Suprapubic skin (tissue), 4 donors: ENCODE measurements at places on chromosomes 6 and 20.

DNA sequence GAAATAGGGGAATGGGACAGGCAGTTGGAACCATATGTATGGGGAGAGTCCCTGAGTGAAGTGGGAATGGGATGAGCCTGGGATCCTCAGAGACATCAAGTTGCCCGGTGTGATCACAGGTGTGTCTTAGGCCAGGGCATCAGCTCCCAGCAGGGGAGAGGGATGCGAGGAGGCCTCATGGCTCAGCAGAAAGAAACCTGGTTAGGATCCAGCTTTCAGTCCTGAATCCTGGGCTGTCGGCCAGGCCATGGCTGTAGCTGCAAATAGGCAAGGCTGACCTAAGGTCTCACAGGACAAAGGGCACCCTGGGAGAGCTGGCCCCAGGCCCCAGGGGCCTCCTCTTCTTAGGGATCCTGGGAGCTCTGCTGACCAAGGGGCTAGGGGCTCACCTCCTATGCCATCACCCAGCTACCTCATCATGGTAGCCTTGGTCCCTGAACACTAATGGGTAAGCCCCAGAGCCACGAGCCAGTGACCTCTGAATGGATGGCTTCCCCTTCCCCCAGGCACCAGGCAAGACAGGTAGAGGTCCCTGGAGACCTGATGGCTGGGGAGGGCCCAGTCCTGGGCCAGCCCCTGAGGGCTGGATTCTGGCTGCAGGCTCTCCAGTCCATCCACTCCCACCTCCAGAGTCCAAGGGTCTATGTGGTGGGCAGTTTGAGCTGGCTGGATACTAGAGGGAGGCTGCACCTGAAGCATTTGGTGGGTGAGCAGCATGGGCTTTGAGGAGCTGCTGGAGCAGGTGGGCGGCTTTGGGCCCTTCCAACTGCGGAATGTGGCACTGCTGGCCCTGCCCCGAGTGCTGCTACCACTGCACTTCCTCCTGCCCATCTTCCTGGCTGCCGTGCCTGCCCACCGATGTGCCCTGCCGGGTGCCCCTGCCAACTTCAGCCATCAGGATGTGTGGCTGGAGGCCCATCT, at the start of gene SLC22A7:
Gene SLC22A7 (plus strand): TSS at position 617 of the 921 bp plus-strand sequence. CDS start 99 bp downstream, at position 716.
- no peak for DNase-seq

GRCh38 chr6:12490904-12491571, 200.9 kb downstream of the EDN1 start:
- no peak for DNase-seq

- no peak for DNase-seq
These were observed 52.1 kb downstream of the TMEM200A start for GRCh38 chr6:130417951-130418350.

DNA sequence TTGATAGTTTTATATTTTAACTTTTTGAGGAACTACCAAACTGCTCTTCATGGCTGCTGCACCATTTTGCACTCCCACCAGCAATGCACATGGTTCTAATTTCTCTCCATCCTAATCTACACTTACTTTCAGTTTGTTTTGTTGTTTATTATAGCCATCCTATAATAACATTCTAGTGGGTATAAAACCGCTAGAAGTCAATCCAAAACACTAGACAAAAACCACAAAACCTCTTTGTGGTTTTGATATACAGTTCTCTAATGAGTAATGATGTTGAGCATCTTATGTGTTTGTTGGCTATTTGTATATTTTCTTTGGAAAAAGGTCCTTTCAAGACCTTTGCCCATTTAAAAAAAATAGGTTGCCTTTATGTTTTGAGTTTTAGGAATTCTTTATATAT, 5.6 kb downstream of the RPP21 start:
- DNase-seq = no peak

DNA sequence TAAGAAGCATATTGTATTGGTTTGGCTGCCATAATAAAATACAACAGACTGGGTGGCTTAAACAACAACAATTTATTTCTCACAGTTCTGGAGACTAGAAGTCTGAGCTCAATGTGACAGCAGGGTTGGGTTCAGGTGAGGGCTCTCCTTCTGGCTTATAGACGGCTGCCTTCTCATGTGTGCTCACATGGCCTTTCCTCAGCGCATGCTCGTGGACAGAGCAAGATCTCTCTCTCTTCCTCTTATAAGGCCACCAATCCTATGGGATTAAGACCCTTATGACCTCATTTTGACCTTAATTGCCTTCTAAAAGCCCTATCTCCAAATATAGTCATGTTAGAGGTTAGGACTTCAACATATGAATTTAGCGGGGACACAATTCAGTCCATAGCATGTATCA, 32.4 kb upstream of the GFOD1 start:
- no peak for DNase-seq

GRCh38 chr6:134787261-134787877, 162.5 kb downstream of the ALDH8A1 start:
- DNase-seq = no peak

GRCh38 chr6:134464690-134465411, 146.9 kb upstream of the SGK1 start:
- DNase-seq = no peak

DNA sequence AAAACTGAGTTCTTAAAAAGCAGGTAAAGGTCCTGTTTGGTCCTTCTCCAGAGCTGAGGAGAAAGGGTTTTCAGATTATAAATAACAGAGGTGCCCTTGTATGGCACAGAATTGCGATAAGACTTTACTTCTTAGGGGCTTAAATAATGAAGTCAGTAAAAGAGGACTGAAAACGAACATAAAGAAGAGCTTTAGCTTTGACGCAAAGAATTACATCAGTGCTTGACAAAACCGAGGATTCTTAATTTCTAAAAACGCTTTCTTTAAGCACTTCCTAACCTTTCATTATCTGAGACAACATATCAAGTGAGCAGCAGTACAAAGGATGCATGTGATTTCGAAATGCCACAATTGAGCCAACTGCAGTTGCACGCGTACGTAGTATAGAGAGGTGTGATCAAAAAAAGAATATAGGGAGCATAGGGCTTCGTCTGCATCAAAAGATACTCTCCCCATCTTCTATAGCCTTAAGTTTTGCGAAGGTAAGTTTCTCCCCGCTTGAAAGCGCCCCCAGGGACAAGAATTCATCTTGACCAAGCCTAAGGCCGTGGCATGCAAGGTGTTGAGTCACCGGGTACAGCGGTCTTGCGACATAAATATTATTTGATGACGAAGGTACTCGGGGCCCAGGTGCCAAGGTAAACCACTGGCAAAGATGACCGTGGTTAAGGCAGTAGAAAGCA, 778 bp upstream of the LOC128125822 start:
- peak; percentile 82 for DNase-seq

DNA sequence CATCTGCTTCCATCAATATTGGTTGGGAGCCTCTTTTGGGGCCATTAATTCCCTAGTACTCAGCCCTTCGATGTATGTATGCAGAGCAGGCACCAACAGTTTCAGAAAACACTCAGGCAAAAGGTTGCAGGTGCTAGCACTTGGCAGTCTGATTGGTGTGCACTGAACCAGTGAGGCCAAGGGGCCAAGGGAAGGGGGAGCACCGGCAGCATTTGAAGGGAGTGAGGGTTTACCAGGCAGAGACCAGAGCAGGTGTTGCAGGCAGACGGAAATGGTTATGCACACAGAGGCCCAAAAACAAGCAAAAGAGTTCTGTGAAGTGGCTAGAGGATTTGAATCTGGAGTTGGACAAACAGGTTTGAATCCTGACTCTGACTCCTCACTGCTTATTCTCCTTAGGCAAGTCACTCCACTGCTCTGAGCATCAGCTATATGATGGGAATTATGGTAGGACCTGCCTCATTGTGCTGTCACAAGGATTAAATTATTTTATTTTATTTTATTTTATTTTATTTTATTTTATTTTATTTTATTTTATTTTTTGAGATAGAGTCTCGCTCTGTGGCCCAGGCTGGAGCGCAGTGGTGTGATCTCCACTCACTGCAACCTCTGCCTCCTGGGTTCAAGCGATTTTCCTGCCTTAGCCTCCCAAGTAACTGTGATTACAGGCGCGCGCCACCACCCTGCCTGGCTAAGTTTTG, 58.1 kb upstream of the SHLD1 start:
- DNase-seq = no peak

GRCh38 chr6:168575346-168576098, 134.5 kb downstream of the SMOC2 start:
- no peak for DNase-seq

DNA sequence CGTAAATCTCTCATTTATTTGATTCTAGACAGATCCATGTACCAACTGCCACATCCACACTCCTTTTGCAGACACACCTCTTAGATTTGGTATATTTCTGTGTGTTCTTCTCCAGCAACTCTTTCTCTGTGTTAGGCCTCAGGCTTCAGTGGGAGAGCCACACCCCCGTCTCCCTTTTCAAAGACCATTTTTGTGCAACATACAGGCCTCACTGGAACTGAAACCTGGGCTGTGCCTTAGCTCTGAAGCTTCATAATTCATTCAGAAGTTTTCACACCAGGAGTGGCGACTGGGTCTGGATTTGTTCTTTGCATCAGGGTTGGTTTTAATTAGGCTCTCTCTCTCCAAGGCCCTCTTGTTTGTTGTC, 170.2 kb downstream of the THBS2 start:
- DNase-seq = no peak

DNA sequence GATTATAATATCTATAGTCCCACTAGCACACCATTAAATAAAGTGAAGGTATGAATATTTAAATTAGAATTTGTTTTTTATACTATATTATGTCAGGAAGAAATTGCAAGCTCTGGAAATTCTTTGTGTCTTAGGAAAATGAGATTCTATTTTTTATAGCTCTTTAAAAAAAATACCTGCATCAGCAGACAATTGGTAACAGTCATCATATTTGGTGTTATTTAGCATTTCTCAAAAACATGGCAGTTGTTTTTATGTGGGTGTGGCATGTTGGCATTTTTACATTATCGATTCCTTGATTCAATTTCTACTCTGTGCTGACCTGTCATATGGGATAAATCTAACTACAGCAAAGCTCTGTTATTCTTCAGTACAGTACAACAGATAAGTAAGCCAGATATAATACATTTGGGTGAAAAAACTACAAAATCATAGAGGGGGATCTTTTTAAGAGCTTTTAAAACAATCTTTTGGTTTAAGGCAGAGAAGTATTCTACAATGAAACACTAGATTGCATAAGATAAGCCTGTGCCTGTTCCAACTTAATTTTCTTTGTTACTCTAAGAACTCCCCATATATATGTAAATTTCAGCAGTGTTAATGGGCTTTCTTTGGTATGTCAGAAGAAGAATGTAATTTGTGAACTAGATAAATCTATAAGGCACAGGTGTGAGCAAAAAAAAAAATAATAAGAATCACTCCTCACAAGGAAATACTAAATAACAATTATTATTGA, 71.5 kb downstream of the LAMA2 start:
- no peak for DNase-seq

DNA sequence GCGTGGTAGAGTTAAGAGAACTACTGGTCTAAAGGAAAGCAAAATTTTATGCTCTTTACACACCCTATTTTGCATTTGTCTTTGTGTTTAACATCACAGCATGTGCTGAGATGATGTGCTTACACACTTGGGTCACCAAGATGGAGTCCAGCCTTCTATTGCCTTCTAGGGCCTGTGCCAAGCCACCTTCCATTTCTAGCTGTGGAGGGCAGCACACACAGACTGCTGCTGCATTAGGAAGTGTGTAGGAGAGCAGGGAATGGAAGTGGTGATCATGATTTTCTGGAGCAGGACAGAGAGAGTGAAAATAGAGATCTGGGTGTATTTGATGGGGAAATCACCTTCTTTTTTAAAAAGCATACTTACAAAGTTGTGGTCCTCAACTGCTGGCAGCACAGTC, 191.6 kb downstream of the SOX4 start:
- no peak for DNase-seq

GRCh38 chr6:13446381-13446780, 41.0 kb downstream of the GFOD1 start:
- no peak for DNase-seq

DNA sequence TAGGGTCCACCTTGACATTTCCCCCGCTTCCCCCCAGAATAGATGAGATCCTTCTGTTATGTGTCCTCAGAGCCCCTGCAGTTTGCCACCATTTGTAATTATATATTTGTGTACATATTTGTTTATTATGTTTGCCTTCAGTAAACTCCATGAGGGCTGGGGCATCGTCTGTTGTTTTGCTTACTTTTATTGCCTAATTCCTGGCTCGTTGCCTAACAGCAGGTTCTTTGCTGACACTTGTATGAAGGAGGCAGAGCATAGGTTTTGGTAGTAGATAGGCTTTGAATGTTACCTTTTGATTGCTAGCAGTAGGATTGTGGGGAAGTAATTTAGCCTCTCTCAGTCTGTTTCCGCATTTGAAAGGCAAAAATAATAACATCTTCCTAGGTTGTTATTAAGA, 9.9 kb downstream of the MAP3K4 start:
- no peak for DNase-seq

GRCh38 chr20:39523405-39523804, 561.3 kb downstream of the DHX35 start:
- no peak for DNase-seq

- no peak for DNase-seq
These were observed 100.1 kb upstream of the SUPT3H start for GRCh38 chr6:45477790-45478189.

- DNase-seq = no peak
These were observed 180.3 kb downstream of the THBS2 start for GRCh38 chr6:169073311-169073710.

GRCh38 chr20:57274846-57275245, 8.4 kb upstream of the BMP7 start:
- DNase-seq = no peak

DNA sequence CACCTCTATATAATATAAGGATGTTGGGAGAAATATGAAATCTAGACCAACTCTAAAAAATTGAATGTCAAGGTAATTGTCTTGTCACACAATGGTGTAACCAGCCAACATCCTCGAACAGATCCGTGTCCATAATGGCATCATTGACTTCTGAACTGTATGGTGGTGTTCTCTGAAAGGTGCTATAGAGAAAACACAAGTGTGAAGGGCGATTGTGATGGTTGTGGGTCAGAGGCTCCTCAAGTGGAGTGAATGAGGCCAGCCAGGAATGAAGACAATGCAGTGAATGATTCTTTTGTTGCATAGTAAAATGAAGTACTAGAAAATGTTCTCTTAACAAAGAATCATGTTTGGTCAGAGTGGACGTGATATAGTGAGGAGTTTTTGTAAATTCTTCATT, 58.3 kb downstream of the CARMIL1 start:
- no peak for DNase-seq

DNA sequence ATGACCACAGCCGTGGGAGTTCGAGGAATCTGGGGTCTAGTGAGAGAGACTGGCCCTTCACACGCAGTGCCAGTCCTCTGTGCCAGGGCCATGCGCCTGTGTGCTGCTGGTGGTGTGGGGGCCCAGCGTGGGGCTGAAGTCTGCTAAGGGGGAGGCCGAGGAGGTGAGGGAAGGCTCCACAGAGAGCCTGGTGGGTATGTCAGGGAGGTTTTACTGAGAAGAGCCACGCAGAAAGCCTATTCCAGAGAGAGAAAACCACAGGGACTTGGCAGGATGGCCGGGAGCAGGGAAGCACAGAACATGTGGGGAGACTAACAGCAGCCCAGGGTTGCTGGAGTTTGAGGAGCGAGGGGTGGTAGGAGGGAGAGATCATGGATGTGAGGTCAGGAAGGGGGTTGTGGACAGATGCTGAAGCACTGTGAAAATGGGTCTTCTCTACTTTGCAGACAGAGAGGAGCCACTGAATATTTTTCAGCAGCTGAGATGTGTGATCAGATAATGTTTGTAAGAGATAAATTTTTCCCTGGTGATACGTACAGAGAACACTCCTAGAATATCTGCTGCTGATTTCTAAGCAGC, 35.3 kb downstream of the DUSP22 start:
- no peak for DNase-seq

- peak; percentile 90 for DNase-seq
These were observed at the start of gene SRC for GRCh38 chr20:37345339-37346235. TSS of gene SRC (plus strand) at chr20:37346140. CDS start at chr20:37384154, 38,014 bp downstream.

GRCh38 chr20:59485576-59486454, 118.5 kb upstream of the PHACTR3 start:
- no peak for DNase-seq

GRCh38 chr20:58868795-58869194, 16.3 kb downstream of the GNAS start:
- DNase-seq = no peak
